ENCODE measurements at places on chromosomes 12 and 14.
A peak's percentile ranks its signal among the peaks of the same experiment; 100 is the strongest.

GRCh38 chr12:6965026-6965661, 5.3 kb downstream of the PHB2 start:
- DNase-seq: peak; percentile 77

- no peak for DNase-seq
Observed at GRCh38 chr12:108600702-108601007, 2.8 kb upstream of the TMEM119 start.

GRCh38 chr14:67744046-67744445, 42.4 kb downstream of the RDH12 start:
- DNase-seq: no peak

- DNase-seq: no peak
Observed at GRCh38 chr12:13275241-13276085, 78.9 kb downstream of the EMP1 start.

- DNase-seq: no peak
Observed at GRCh38 chr12:3138941-3139511, 61.8 kb downstream of the TSPAN9 start.

DNA sequence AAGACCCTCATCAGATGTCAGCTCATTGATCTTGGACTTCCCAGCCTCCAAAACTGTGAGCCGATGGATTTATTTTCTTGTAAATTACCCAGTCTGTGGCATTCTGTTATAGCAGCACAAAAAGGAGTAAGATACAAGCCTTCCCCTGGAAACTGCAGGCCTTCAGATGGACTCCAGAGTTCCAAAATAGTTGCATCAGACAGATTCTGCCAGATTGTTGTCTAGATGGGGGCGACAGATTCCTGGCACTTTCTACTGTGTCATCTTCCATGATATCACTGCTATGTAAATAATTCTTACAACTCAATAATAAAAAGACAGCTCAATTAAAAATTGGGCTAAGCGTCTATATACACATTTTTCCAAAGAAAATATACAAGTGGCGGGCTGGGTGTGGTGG, 17.2 kb upstream of the MARK3 start:
- DNase-seq: no peak

DNA sequence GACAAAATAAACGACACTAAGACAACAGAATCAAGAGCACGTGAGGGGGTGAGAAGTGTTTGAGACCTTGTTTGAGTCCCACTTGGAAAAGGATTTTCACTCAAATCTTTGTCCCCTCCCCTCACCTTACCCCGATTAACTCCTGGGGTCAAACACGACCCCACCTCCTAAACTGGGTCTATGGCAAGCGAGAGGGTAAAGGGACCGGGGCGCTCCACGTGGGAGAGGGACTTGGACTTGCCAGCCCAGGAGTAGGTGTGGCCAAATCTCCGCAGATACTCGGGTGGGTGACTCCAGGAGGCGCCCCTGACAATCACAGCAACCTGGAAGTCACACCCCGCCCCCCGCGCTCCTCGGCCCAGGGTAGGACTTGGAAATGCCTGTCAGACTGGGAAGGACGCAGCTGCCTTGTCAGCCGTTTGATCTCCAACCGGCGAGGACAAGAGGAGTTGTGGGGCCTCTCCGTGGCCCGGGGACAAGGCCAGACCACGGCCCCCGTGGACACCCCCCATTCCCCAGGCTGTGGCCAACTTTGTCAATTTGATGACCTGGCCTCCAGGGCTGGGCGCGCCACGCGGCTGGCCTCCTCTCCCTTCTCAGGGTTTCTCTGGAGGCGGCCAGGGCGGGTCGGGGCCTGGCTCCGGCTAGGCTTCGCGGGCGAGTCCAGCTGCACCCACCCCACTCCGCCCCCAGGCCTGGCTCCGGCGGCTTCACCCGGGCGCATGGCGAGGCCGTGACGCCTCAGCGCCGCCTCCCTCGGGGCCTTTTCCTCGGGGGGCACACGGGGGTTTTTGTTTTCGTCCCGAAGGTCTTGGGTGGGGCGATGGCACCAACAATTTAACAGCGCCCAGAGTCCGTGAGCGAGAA, 1.1 kb upstream of the BCL11B start:
- no peak for DNase-seq

- DNase-seq: no peak
Observed at GRCh38 chr14:56821177-56821576, 10.9 kb upstream of the OTX2 start.

DNA sequence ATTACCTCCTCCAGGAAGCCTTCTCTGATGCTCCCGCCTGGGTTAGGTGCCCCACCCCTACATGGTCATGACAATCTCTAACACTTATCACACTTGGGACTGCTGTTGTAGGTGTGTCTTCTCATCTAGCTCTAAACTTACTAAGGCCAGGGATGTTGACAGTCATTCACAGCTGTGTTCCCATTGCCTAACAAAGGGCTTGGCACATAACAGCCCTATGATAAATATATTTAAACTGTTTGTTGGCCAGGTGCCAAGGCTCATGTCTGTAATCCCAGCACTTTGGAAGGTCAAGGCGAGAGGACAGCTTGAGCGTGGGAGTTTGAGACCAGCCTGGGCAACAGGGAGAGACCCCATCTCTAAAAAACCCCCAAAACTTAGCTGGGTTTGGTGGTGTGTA, 98.8 kb upstream of the RGS6 start:
- DNase-seq: no peak

DNA sequence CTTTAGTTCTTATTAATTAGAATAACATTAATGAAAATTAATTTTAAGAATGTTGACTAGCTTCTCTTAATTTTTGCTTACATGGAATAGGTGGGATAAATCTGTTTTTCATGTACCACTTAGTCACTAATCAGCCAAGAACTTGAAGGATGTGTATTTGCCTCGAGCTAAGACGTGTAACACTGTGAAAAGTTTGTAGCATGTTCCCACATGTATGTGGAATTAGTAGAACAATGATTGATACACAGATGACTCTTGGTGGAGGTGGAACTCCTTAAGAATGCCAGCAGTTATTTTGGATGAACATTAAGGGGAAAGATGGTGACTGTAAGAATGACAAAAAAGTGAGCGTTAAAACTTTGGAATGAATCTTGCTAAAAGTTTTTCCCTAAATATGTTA, 435.7 kb upstream of the MDGA2 start:
- no peak for DNase-seq

GRCh38 chr12:66269757-66270383, 32.4 kb upstream of the HELB start:
- peak; percentile 69 for DNase-seq

DNA sequence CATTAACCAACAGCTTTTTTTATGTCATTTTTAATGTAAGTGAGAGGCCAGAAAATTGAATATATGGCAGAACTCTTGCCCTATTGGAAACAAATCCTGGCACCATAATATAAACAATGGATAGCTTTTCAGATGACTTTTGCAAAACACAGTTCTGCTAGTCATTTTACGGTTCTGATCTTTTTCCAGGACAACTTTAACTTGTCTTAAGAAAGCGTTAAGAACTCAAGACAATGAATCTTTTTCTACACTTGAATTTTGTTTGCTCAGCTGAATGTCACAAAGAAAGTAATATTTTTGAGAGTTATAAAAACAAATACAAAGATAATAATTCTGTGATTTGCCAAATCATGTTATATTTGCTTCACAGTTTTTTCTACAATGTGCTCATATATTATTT, 13.2 kb downstream of the KERA start:
- DNase-seq: no peak

- DNase-seq: peak; percentile 42
Observed at GRCh38 chr14:58731465-58732293, 93.9 kb downstream of the DACT1 start.

- DNase-seq: no peak
Observed at GRCh38 chr14:87712396-87713090, 280.4 kb downstream of the GALC start.

GRCh38 chr12:56286044-56286830, 13.9 kb downstream of the CS start:
- no peak for DNase-seq

GRCh38 chr14:94344389-94344788, 21.3 kb upstream of the SERPINA6 start:
- DNase-seq: no peak

DNA sequence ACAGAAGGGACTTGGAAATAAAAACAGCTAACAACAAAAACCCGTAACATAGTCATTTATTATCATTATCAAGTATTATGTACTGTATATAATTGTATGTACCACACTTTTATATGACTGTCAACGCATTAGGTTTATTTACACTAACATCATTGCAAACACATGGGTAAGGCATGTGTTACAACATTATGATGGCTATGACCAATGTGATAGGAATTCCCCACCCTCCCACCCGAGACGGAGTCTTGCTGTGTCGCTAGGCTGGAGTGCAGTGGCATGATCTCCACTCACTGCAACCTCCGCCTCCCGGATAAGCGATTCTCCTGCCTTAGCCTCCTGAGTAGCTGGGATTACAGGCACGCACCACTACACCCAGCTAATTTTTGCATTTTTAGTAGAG, 82.6 kb downstream of the ERC1 start:
- no peak for DNase-seq

GRCh38 chr14:91088585-91089235, 25.2 kb upstream of the DGLUCY start:
- no peak for DNase-seq

DNA sequence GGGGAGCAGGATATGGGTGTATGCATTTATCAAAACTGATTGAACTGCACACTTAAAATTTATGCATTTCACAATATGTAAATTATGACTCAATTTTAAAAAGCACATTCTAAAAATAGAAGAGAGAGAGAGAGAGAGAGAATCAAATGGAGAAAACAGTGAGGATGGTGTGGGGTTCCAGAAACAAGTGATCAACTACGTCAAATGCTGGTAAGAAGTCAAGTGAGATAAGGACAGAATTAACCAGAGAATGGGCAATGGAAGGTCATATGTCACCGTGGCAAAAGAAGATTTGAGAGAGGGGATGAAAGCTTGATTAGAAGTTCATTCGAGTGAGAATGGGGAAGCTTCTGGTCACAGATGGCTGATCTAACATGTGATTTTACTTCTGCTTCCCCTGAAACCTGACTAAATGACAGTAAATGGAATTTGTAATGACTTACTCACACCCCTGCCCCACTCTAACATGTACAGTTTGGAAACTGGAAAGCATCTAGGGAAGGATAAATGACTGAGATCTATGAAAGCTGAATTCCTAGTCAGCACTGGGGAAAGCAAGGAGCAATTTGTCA, 276.5 kb upstream of the AMIGO2 start:
- peak; percentile 92 for DNase-seq
